Stimulated activated CD4-positive, alpha-beta T cell treated with anti-CD3 and anti-CD28 coated beads, Interleukin-4, amount 100 ng/mL, for 48 hours (primary cell): ENCODE measurements at places on chromosomes 6 and 20.
A peak's percentile ranks its signal among the peaks of the same experiment; 100 is the strongest.

- DNase-seq: no peak
These were observed 24.9 kb downstream of the GTPBP2 start for GRCh38 chr6:43604174-43604573.

- no peak for DNase-seq
These were observed 420.9 kb downstream of the PREX1 start for GRCh38 chr20:48406912-48407340.

DNA sequence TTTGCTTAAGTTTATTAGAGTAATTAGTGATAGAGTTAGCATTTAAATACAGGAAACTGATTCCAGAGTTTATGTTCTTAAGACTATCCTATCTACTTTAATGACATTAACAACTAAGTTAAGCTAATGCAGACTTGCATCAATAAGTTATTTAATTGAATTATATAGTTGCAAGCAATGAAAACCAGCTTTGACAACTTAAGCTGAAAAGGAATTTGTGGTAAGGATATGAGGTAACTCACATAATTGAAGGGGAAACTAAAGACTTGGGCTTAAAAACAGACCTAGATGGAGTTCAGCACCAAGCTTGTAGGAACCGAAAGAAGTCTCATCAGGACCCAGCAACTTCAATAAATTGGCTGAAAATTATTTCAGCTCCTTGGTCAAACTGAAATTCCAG is 222.3 kb downstream of the IBTK start:
- no peak for DNase-seq

DNA sequence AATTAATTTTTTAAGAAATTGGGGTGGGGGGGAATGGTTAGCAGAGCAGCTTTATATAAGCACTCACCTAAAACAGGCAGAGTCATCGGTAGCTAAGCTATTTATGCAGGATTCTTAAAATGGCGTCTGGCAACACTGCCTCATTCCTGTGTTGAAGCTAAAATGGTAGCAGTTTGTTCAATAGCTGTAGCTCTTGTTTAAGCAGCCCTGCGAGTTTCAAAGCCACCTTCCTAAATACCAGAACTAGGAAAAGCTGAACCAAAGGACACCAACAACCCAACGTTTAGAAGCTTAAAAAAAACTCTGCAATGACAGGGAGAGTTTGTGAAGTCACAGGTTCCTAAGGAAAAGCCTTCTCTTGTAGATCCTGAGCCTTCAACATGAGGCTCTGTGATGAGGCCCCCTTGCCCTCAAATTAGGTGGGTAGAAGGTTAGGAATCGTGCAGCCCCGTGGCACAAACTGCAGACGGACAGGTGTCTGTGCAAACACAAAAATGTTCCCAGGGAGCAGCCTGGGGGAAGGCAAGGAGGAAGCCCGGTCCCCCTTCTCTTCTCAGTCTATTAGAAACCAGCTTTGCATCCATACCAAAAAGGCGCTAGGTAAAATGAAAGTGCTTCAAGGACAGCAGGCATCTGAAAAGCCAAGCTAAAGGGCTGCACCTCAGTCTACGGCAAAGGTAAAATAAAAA is 4.7 kb downstream of the ZMYND8 start:
- no peak for DNase-seq

DNA sequence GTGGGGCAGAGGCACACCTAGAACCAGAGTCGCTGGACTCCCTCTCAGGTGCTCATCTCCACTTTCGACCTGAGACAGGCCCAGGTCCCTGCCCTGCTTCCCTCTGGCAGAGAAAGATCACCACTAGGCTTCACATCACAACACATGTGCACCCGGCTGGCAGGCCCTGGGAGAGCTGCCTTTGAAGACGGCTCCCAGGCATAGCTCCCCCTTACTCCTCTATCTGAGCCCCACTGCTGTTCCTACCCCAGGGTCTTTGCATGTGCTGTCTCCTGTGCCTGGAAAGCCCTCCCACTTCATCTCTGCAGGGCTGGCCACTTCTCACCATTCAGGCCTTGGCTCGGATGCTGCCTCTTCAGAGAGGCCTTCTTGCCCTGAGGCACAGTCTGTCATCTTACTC is 89.2 kb downstream of the NOL4L start:
- DNase-seq: no peak

GRCh38 chr6:79431537-79431933 is 105.7 kb downstream of the LCA5 start:
- DNase-seq: no peak

DNA sequence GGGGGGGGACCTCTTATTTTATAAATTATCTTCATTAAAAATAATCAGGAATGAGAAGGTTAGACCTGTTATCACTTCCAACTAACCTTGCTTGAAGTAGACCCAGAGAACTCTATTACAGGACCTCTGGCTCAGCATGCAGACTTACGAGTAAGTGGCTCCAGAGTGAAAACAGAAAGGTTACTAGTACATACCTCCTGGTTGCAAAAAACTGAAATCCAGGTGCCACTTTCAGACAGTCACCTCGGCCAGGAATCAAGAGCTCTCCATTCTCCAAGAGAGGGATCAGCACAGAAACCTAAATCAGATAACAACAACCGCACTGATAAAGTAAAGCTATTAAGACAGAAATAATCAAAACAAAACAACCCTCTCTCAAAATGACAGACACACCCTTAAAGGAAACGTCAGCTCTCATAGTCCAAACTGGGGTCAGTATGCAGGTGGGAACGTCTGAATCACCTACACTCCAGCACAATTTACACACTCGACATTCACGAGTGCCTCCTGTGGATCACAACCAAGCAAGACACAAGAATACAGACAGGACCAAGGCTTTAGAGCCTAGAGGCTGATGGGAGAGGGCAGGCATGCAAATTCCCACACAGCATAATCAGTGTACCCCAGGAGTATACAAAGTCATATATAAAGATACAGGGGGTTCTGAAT is 31.8 kb downstream of the MDN1 start:
- DNase-seq: no peak

- DNase-seq: no peak
These were observed 130.4 kb downstream of the PTPRK start for GRCh38 chr6:128389820-128390534.

DNA sequence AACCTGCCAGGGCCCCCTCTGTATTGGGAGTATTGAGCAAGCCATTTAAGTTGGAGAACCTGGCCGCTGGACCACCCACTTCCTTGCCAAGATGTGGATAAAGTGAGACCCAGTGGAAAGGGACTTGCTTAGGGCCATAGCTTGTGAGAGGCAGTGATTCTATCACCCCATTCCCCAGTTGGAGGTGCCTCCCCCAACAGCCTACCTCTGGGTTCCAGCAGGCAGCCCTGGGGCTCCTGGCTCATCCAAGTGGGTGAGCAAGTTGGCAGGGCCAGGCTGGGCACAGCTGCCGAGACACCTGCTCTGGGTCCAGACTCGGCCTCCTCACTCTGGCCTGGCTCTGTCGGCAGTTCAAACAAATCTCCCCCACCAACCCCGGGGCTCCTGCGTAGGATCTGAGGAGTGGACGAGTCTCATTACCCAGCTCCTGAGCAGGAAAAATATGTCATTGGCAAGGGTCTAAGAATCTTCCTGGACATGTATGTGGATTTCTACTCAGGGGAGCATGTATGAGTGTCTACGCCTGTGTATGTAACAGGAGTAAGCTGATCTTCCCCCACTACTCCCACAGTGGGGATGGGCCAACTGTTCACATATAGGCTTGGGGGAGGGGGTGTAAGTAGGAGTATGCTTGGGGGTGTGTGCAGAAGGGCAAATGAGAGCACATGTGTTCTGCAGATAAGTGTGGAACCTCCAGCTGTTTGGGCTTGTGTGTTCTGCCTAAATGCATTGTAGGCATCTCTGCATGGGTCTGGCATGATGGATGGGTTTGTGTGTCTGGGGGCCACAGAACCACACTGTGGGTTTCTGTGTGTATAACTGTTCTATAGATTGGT is 1.9 kb downstream of the ID1 start:
- DNase-seq: no peak

GRCh38 chr6:340991-341827 is 48.9 kb downstream of the DUSP22 start:
- DNase-seq: no peak

GRCh38 chr6:88584581-88585275 is 378.7 kb downstream of the RNGTT start:
- DNase-seq: no peak

DNA sequence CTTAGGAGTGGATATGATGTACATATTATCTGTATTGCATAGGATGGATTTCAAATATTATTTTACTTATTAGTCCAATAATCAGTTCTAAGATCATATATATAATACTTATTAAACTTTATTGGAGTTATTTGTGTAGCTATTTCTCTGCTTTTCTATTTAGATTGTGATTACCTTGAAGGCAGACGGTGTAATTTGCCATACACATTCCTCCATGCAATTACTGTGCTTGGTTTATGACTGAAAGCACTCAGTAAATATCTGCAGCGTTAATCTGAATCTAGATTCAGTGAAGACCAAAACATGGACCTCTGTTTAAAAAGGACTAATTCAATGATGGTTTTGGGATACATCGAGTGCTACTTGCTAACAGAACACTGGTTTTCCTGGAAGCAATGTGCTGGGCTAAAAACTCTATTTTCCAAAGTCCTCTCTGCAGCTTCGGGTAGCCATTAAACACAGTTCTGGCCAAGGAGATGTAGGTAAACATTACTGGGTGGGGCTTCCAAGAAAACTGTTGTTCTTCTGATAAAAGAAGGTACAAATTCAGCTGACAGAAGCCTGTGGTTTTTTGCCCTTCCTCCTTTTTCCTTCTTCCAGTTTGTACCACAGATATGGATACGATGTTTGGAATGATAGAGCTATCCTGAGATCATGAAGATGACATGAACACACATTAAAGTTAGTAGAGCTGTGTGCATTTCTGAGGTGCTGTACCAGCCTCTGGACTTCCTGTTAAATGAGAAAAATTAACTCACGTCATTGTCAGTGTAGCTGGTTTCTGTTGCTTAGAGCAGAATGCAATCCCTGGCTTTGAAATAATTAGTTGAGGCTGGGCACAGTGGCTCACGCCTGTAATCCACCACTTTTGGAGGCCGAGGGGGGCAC is 136.5 kb upstream of the NUP153 start:
- no peak for DNase-seq

DNA sequence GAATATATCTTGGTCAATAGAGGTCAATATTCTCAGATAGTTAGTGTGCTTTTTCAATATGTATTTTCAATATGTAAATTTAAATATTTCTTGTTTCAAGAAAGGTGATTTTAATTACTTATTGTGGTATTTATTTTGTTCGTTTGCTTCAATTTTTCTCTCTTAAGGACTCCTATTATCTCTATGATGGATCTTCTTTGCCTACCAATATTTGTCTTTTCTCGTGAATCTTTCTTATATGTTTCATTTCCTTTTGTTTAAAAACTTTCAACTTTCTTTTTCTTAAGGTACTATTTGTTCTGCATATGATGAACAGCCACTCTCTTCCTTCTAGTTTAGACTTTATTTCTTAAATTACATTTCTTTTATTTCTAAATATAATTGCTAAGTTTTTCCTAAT is 46.1 kb upstream of the PSMF1 start:
- DNase-seq: no peak

- DNase-seq: no peak
These were observed 450.3 kb upstream of the BTBD3 start for GRCh38 chr20:11467436-11467835.

GRCh38 chr6:28597217-28597835 is 71.6 kb downstream of the GPX5 start:
- peak; percentile 34 for DNase-seq

GRCh38 chr20:856361-856775 is 22.9 kb downstream of the FAM110A start:
- no peak for DNase-seq

DNA sequence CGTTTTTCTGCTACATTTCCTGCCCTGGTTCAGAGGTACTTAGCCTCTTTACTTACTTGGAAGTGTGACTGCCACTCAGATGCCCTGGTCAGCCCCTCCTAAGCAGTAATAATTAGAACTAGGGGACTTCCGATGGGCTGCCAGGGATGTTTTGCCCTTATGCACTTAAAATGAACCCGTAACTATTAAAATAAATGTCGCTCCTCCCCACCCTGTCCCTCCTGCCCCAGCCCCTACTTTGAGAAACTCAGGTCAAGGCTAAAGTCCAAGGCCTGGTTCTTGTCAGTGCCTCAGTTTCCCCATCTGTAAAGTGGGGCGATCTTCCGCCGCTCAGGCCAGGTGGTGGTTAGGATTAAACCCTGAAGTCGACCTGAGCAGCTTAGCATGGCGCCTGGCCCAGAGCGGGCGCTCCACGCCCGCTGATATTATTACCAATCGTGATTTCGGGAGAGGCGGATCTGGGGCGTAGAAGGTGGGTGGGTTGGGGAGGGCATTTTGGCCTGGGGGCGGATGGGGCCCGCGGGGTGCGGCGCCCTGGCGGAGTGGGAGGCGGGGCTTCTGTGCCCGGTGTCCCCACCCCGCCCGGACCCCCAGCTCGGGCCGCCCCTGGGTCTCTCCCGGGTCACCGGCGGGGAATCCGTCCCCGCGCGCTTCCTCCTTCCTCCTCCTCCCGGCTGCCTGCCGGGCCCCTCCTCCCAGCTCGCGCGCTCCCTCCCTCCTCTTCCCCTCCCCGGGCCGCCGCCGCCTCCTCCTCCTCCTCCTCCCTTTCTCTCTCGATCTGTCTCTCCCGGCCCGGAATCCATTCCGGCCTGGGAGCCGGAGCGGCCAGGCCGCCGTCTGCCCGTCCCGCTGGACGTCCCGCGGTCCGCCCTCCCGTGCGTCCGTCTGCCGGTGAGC is at the start of gene SRC:
Gene SRC, plus strand, starts transcription at position 802 of the 897 bp plus-strand sequence. CDS start 38,014 bp downstream, outside the sequence.
- peak; percentile 30 for DNase-seq

- no peak for DNase-seq
These were observed 30.2 kb downstream of the MYLIP start for GRCh38 chr6:16158943-16159557.

- no peak for DNase-seq
These were observed 58.2 kb upstream of the TRAF3IP2 start for GRCh38 chr6:111663692-111664564.

DNA sequence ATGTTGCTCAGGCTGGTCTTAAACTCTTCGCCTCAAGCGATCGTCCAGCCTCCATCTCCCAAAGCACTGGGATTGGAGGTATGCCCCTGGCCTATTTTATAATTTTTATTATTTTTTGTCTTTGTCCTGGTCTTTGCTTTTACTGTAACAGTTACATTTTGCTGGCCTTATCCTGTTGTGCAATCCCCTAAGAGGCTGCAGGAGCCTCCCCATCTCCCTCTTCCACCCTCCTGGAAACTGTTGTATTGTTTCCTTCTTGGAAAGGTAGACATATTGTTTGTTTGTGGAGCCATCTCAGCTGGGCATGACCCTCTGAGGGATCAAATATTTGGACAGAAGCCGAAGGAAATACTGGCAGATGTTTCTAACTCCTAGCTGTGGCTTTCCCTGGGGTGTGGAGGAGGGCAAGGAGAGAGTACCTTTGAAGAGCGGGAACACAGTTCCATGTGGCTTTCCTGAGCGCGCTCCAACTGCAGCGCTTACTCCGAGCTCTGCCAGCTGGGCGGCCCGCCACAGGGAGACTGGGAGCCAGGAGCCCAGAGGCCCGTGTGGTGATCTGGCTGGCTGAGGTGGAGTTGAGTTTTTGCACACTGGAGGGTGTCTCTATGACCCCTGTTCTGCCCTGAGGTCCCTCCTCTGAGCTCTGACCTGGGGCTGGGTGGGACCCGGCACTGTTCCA is 4.9 kb downstream of the MAPK13 start:
- no peak for DNase-seq

DNA sequence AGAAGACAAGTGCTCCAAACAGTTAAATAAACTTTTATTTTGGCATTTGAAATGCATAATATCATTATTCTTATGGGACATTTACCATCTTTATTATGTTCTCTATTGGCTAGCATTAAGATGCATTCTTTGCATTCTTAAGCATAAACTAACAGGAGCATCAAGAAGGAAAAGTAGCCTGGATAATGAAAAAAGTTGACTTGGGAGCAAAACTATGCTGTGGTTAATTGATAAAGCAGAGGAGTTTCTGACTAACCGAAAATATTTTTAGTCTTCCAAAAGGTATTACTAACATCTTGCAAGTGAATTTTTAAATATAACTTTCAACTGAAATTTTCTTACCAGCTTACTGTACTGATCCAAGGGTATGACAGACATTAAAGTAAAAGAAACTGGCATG is 140.3 kb downstream of the FLRT3 start:
- no peak for DNase-seq
